Renal pelvis (tissue), 12 donors: ENCODE measurements at places on chromosomes 3 and 15.

- DNase-seq, result no peak
These were observed 265.1 kb downstream of the NFKBIZ start for GRCh38 chr3:102114264-102114979.

GRCh38 chr3:94607778-94608177, 544.9 kb downstream of the NSUN3 start:
- DNase-seq, result no peak

DNA sequence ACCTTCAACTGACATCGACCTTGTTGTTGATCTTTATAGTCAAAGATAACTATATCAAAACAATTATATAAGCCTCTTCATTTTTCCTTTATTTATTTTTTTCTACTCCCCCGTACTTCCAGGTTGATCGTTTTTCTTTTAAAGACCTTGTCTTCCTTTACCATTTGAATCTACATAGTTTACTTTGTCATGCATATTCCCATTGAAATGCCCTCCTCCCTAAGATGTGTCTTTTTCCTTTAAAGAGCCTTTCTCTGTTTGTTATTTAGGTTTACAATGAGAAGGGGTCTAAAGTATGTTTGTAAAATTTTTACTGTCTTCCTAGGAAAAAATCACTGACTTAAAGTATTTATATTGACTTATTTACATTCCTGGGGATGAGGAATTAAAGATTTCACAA, 29.4 kb upstream of the ZNF717 start:
- no peak for DNase-seq

DNA sequence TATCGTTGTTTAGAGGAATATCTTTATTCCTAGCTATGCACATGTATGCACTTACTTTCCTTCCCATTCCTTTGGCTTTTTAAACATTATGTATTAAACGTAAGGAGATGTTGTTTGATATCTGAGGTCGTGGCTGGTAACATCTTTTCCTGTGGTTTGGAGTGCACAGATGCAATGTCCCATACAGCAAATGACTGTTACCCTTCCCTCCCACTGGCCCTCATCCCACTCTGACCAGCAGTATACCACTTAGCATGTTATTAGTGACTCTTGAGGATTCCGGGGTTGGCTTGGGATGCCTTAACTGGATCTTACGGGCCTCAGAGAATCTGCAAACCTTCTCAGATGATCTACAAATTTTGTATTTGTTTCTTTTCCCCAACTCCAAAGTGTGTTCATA, 34.5 kb downstream of the TGFBR2 start:
- DNase-seq, result no peak

- no peak for DNase-seq
These were observed 305.8 kb upstream of the THBS1 start for GRCh38 chr15:39275066-39275465.

DNA sequence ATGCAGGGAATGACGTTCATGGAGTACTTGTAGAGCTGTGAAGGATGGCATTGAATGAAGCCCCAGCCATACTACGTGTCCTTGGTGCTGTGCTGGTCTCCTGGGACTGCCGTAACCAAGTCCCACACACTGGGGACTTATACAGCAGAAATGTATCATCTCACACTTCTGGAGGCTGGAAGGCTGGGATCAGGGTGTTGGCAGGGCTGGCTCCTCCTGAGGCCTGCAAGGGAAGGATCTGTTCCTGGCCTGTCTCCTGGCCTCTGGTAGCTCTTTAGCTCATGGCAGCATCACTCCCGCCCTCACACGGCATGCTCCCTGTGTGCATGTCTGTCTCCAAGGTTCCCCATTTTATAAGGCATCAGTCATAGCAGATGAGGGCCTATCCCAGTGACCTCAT, 29.5 kb upstream of the GABRG3 start:
- no peak for DNase-seq

DNA sequence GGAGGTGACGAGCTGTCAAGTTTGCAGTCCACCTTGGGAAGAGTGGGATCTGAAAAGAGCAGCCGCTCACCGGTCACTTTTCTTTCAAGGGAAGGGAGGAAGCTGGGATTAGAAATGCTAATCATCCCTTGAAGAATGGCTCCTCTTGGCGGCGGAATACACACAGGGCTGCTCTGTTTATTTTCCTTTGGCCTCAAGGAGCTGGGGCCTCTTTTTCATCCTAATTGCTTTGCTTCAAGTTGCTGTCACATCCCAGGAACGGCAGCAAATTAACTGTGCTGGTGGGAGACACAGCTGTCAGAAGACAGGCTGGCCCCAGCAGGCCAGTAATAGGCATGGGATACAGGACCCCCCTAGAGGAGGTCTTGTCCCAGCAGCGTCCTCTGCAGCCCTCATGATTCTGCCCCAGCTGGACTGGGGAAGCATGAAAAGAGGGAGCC, 6.7 kb downstream of the KBTBD13 start:
- DNase-seq, result peak; percentile 80

GRCh38 chr3:158050461-158050860, 55.8 kb downstream of the SHOX2 start:
- DNase-seq, result no peak

DNA sequence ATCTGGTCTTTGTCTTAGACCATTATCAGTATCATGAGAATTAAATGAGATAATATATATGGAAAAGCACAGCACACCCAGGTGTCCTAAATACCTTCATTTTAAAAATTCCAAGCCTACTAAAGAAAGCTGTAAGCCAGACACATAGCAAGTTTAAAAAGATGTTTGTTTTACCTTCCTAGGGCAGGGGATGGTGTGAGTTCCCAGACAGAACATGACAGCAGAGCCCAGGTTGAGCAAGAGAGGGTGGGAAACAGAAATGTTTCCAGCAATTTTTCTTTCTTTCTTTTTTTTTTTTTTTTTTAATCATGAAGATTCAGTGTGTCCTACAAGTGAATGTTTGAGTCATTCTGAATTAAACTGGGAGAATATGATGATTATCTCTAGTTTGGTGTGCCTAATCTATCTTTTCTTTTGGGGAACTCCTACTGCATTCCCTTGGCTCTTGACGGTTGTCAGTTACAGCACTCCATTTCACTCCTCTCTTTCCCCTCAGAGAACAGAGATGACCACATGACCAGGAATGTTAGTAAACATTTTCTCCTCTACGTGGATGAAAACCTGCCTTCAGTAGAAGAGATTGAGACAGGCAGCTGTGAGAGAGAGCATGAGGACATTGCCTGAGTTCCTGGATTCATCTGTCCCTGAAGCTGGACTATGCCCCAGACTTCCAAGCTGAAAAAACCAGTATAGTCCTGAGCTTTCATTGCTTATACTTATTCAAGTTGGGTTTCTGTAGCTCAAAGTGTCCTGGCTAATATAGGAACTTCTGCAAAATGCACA, 54.5 kb upstream of the ARL14 start:
- DNase-seq, result no peak

GRCh38 chr3:85068911-85069310, 110.1 kb downstream of the CADM2 start:
- no peak for DNase-seq

- DNase-seq, result no peak
These were observed 852.0 kb downstream of the FHIT start for GRCh38 chr3:60399292-60399691.
